ENCODE measurements at places on chromosomes 3 and 15.
A peak's percentile ranks its signal among the peaks of the same experiment; 100 is the strongest.

DNA sequence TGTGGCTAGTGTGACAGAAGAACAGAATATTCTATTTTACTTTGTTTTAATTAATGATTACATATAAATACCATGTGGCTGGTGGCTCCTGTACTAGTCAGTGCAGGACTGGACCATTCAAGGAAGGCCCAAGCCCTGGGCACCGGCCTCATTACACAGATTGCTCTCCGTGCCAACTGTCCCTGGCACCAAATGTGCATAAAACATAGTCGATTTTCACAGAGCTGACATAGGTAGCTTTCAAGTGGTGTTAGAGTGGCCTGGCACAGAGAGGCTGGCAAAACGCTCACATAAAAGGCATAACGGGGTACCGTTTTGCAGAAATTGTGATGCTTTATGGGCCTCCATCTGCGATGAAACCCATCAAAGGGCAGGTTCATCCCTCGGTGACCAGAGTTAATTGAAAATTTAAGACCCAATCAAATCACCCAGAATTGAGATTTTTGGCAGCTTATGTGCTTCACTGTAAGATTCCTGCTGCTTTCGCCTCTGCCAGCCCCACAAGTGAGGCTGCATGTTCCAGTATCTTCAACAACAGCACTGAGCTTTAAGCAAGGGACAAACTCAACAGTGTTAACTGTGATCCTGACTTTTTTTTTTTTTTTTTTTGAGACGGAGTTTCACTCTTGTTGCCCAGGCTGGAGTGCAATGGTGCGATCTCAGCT is 25.9 kb downstream of the RFTN1 start:
- no peak for DNase-seq

- DNase-seq, result no peak
Measured at GRCh38 chr3:133884054-133884886, 11.4 kb downstream of the RAB6B start.

GRCh38 chr3:184919651-184920050 is 107.7 kb downstream of the VPS8 start:
- no peak for DNase-seq

GRCh38 chr15:51234176-51234927 is 104.0 kb downstream of the CYP19A1 start:
- no peak for DNase-seq

DNA sequence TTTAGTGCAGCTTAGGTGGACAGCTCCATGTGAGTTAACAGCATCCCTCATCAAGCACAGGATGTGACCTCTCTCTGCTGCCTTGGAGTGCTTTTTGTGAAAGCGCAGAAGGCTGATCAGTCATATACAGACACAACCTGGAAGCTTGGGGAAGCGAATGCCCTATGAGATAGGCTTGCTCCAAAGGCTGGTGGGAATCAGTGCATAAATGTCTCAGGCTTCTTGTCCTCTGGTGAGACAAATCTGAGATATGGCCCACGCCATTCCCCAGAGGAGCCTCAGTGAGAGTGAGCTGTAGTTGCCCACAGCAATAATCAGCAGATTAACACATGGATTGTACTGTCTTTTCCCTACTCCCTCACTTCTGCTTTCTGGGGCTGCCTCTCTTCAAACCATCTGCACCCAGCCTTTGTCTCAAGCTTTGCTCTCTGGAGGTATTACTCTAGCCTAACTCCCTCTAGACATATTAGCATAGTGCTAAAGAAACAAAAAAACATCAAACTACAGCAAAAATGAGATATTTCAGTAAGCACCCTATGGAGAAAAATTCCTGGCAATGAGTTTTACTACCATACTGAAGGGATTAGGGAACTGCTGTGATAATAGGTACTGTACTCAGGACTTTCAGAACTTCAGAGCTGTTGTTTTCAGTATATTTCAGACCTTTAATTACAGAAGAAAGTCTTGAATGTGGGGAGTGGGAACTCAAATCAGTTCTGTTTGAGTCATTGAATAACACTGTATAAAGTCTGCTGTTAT is 113.7 kb downstream of the OXSM start:
- DNase-seq, result no peak

DNA sequence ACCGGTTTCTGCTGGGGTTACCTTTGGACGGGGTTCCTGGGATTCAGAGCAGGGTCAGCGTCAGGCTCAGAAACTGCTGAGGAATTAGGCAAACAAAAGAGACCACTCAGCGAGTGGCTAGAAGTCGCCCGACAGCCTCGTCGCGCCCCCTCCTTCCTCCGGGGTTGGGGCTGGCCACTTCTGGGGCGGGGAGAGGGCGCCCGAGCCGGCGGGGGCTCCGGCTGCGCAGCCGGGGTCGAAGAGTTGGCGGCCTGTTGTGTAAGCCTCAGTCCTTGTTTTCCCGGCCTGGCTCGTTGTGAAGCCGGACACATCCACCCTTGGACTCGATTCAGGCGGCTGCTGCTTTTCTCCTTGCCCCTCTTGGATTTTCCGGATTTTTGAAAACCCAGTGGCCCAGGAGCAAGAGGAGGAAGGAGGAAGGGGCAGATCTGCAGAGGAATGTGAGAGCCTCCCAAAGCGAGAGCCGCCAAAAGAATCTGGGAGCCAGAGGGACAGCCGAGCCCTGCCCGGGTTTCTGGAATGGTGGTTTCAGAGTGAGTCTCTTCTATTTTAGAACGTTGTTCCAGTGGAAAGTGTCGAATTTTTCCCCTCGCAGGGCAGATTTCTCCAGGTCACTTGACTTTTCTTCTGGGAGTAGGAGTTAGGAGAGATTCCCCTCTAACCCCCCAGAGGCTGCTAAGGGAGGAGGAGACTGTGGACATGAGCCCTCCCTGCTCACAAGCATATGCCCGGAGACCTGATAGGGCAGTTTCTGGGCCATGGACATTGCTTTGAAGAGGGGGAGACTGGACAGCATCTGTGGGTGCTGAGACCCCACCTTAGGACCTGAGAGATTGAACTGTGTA is 666 bp downstream of the SNX33 start:
- no peak for DNase-seq

DNA sequence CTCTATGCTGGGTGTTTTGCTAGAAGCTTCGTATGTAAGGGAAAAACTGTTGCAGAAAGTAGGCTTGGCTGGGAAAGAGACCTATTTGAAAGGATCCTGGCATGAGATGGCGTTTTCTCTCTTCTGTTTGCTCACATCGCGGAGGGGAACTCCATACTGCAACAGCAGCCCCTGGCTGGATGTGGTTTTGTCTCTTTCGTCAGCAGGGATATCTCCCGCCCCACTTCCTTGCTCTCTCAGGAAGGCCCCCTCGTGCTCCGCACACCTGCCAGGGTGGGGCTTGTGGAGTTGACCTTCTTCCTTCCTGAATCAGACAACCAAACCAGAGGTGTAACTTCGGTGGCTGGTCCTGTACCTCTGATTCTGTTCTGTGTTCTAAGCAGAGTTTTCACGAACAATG is 26.4 kb upstream of the MYZAP start:
- no peak for DNase-seq

DNA sequence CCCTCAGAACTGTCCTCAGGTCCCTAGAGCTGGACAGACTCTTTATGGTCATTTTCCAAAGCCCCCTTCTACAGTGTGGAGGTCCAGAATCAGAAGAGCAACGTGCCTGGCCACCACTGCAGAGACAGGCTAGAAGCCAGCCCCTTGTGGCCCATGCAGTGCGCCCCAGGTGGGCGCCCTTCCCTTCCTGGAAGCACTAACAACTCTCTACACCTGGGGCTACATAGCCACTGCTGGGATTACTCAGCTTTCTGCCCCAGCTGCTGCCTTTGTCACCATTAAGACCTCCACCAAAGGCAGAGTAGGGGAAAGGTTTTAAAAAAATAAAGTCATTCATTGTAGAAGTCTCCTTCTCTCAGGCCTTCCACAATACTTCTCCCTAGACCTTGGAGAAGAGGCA is 2.3 kb downstream of the RASGRP1 start:
- DNase-seq, result no peak

GRCh38 chr3:5809586-5810246 is 622.2 kb downstream of the EDEM1 start:
- no peak for DNase-seq

DNA sequence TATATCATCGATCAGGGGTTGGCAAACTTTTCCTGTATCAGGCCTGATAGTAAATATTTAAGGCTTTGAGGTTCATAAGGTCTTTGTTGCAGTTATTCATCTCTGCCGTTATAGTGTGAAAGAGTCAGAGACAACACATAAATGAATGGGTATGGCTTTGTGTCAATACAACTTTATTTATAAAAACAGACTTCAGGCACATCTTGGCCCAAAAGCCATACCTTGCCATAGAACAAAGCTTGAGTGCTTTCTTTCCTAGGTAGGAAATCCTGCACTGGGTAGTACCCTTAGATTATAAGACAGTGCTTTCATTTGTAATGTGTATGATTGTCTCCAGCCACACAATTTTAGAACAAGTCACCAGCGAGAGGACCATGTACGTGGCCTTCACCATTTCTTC is 58.9 kb upstream of the MAGI1 start:
- DNase-seq, result no peak

DNA sequence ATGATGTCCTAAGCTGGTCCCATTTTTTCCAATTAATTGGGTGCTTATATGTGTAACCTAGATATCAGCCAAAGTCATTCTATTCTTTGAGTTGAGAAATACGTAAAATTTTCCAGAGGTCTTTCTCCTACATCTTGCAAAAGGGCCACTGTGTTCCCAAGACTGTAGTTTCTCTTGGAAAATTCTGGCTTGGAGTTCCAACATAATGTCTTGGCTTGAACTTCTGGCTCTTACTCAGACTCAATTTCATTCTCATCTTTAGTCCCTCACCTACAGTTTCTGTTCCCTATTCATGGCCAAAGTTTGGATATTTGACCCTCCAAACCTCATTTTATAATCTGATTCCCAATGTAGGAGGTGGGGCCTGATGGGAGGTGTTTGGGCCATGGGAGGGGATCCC is 201.4 kb upstream of the ARHGEF26 start:
- DNase-seq, result no peak

DNA sequence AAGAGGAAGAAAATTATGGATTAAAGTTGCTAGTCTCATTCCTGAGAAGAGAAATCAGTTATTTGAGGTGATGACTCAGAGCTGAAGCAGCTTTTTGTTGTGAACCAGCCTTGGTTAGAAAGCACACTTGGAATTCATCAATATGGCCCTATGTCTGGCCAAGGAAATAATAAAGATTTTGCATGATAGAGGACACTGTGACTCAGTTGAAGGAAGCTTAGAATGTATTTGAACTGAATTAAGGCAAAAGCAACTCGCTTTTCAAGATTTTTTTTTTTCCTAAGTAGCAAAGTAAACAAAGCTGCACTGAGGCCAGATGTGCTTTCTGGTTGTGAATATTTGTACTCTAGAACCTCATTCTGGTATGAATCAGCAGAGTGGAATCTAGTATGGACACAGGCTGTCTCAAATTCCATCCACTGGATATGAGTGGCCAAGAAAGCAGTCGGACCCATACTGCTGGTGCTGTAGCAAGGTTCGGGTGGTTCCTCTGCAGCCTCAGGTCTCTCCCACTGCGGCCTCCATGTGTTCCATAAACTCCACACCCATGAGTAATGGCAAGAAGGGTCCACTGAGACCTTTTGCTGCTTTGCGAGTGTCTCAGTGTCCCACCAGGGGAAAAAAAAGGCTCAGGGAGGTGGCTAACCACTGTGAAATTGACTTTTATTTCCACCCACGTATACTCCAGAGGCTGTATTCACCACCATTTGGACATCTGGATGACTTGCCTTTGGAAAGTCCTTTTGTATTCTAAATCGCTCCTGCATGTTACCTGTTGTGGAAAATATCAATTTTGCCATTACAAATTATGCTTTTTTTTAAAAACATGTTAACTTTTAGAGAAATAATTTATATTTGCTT is 53.1 kb downstream of the TGFBR2 start:
- no peak for DNase-seq

DNA sequence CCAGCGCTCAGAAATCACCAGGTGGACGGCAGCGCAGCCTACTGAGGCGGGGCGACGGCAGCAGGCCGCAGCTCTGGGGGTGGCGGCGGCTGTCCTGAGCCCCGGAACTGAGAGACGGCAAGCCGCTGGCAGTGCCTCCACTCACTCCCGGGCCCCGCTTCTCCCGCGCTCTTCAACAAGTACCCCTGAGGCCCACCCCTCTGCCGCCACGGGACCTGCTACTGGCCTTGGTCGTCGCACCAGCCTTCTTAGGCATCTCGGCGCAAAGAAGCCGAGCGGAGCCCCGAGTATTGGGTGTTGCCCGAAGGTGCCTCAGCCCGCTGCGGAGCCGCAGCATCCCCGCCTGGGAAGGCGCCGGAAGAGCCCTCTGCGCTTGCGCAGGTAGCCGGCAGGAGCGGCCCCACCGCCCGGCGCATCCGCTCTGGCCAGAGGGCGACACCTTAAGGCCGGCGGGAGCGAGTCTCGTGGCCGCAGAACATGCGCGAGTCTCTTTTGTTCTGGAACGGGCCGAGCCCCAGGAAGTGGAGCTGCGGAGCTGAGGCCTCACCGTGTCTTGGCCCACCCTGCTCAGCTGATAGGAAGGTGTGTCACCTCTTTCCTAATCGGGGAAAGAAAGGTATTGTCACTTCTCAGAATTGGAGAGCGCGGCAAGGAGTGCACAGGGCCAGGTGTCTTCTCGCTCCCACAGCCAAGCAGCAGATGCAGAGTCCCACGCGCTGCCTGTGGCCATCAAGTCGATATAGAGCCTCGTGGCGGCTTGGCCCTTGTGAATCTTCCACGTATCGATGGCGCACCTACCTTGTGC is at the start of gene C15orf40:
C15orf40 (minus strand) TSS at position 369 of the 805 bp plus-strand sequence; CDS start at position 337, 32 bp downstream.
- peak; percentile 77 for DNase-seq

DNA sequence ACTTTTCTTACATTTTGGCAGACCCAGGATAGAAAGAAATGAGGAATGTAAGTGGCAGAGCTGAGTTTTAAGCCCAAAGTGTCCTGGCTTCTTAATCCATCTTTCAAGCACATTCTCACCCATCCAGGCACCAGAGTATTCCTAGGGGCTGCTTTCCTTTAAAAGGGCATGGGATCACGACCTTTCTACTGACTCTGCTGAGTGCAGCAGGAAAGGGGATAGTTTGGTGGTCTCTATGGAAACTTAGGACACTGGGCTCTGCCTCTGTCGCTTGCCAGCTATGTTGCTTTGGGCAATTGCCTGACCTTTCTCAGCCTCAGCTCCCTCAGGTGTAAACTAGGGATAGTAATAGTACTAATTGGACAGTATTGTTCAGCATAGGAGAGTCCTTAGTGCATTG is 458.4 kb downstream of the PDCD6IP start:
- no peak for DNase-seq

GRCh38 chr3:4986782-4987537 is 7.7 kb downstream of the BHLHE40 start:
- peak; percentile 56 for DNase-seq
